ENCODE measurements at places on chromosomes 13 and 19.

GRCh38 chr19:48962029-48962848, 2.9 kb upstream of the FTL start:
- no peak for DNase-seq

DNA sequence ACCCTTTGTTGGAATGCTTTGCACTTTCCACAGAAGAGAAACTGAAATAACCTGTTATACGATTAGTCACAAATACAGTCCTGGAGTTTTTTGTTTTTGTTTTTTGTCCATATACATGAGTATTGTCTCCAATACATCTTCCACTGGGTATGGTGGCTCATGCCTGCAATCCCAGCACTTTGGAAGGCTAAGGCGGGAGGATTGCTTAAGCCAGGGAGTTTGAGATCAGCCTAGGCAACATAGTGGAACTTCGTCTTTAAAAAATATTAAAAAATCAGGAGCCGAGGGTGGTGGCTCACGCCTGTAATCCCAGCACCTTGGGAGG, 25.0 kb downstream of the AP2S1 start:
- DNase-seq, result no peak

GRCh38 chr13:98525456-98526181, 51.3 kb downstream of the STK24 start:
- DNase-seq, result no peak

GRCh38 chr13:75236774-75237173, 245.2 kb downstream of the TBC1D4 start:
- no peak for DNase-seq

DNA sequence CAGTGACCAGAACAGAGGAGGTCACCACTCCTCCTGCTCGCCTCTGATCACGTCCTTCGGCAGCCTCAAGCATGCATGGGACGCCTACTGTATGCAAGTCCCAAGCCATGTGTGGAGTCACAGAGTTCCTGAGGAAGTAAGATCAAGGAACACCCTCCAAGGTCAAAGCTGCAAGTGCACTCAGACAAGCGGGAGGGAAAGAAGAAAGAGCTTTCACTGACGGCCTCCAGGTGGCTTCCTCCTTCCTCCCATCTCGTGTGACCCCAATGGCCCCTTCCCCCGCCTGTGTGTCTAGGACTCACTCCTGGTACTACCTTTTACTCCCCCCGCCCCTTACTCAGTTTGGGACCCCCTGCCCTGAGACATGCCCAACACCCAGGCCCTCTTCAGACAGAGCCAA, 6.1 kb downstream of the HAUS8 start:
- no peak for DNase-seq

- DNase-seq, result no peak
These were observed 21.4 kb downstream of the CCDC70 start for GRCh38 chr13:51883226-51883600.

DNA sequence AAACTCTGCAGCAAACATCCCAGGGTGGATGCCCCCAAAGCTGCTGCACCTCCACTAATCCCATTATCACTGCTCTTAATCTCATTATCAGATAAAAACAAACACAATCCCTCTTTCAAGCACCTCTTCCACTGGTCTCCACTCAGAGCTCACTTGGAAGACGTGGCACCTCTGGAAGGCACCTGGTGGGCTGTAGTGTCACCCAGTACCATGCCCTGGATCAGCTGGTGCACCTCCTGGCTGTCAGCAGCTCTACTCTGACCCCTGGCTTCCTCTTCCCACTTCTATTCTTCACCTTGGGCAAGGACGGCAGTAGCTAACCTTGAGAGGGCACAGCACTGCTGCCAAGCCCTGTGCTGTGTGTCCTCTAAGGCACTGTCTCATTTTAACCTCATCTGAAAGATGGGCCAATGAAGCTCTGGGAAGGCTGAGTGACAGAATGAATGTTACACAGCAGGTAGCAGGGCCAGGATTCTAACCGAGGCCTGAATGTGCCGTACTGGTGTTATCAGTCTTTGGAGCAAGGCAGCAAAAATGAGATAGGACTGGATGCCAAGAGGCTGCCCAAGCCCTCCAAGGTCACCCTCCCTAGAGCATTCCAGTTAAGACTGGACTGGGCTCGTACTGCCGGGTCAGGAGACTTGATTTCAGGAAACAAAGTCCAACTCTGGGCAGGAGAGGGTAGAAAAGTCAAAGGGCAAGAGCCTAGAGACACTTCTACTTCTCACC, 7.4 kb downstream of the BRD4 start:
- no peak for DNase-seq

- no peak for DNase-seq
These were observed 10.2 kb downstream of the CLN5 start for GRCh38 chr13:77001963-77002587.

GRCh38 chr13:44011036-44011435, 131.3 kb downstream of the LACC1 start:
- no peak for DNase-seq

GRCh38 chr19:13228561-13228960, 78.3 kb downstream of the IER2 start:
- no peak for DNase-seq

Data from omental fat pad (tissue), 4 donors.